Esophagus squamous epithelium (tissue), 5 donors: ENCODE measurements at places on chromosomes 12 and 14.

GRCh38 chr12:66638666-66639065 lies 40.2 kb downstream of the GRIP1 start:
- no peak overlapping the region for H3K4me3 ChIP-seq
- H3K27ac ChIP-seq = no peak overlapping the region
- H3K27me3 ChIP-seq = no peaks in the 10 kb centered on the region

GRCh38 chr12:53389702-53390101 lies 9.7 kb downstream of the SP1 start:
- H3K4me3 ChIP-seq = no peak overlapping the region
- peaks cover 48% of the 10 kb centered on the region for H3K36me3 ChIP-seq
- H3K27ac ChIP-seq = peak overlapping the region; percentile 79
- H3K4me1 ChIP-seq = peaks cover 48% of the 10 kb centered on the region
- no peaks in the 10 kb centered on the region for H3K27me3 ChIP-seq

- H3K27me3 ChIP-seq = no peaks in the 10 kb centered on the region
- no peaks in the 10 kb centered on the region for H3K36me3 ChIP-seq
- H3K27ac ChIP-seq = no peak overlapping the region
- no peak for DNase-seq
- H3K4me1 ChIP-seq = no peaks in the 10 kb centered on the region
These were observed 89.4 kb downstream of the RPAP3 start for GRCh38 chr12:47616440-47616839.

DNA sequence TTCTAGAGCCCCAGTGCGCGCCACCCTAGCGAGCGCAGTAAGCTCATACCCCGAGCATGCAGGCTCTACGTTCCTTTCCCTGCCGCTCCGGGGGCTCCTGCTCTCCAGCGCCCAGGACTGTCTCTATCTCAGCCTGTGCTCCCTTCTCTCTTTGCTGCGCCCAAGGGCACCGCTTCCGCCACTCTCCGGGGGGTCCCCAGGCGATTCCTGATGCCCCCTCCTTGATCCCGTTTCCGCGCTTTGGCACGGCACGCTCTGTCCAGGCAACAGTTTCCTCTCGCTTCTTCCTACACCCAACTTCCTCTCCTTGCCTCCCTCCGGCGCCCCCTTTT lies 791 bp downstream of the TMEM233 start:
- no peaks in the 10 kb centered on the region for H3K4me1 ChIP-seq
- H3K4me3 ChIP-seq = no peak overlapping the region
- no peak for DNase-seq
- no peaks in the 10 kb centered on the region for H3K36me3 ChIP-seq
- H3K27ac ChIP-seq = no peak overlapping the region

- H3K4me1 ChIP-seq = peaks cover 10% of the 10 kb centered on the region
- no peak overlapping the region for H3K4me3 ChIP-seq
- no peaks in the 10 kb centered on the region for H3K27me3 ChIP-seq
These were observed 2.5 kb upstream of the PSMC1 start for GRCh38 chr14:90253826-90254225.

GRCh38 chr14:98900798-98901197 lies 371.2 kb downstream of the BCL11B start:
- no peak overlapping the region for H3K4me3 ChIP-seq
- H3K27me3 ChIP-seq = no peaks in the 10 kb centered on the region
- peaks cover 12% of the 10 kb centered on the region for H3K4me1 ChIP-seq
- no peak overlapping the region for H3K27ac ChIP-seq
- no peak for DNase-seq
- H3K36me3 ChIP-seq = no peaks in the 10 kb centered on the region
